ENCODE measurements at places on chromosomes 1 and 21.

GRCh38 chr1:166603296-166603695 is 236.0 kb upstream of the POGK start:
- no peak for DNase-seq
- no peak overlapping the region for H3K4me3 ChIP-seq
- no peaks in the 10 kb centered on the region for H3K4me1 ChIP-seq
- no peak overlapping the region for H3K27ac ChIP-seq

GRCh38 chr1:56570924-56571372 is 8.4 kb downstream of the PLPP3 start:
- H3K27me3 ChIP-seq: no peaks in the 10 kb centered on the region
- peaks cover 40% of the 10 kb centered on the region for H3K4me1 ChIP-seq
- H3K27ac ChIP-seq: no peak overlapping the region
- H3K4me3 ChIP-seq: no peak overlapping the region
- DNase-seq: no peak
- H3K36me3 ChIP-seq: no peaks in the 10 kb centered on the region

- no peak overlapping the region for H3K27ac ChIP-seq
- H3K36me3 ChIP-seq: no peaks in the 10 kb centered on the region
- no peak for DNase-seq
- no peaks in the 10 kb centered on the region for H3K27me3 ChIP-seq
- H3K4me1 ChIP-seq: no peaks in the 10 kb centered on the region
- H3K4me3 ChIP-seq: no peak overlapping the region
Observed at GRCh38 chr1:232705815-232706575, 76.1 kb upstream of the SIPA1L2 start.

GRCh38 chr21:38880577-38880966 is 74.8 kb downstream of the ETS2 start:
- peaks cover 8% of the 10 kb centered on the region for H3K36me3 ChIP-seq
- no peak overlapping the region for H3K4me3 ChIP-seq
- H3K4me1 ChIP-seq: no peaks in the 10 kb centered on the region
- no peak for DNase-seq
- H3K27ac ChIP-seq: no peak overlapping the region

- peak; percentile 75 for DNase-seq
- H3K36me3 ChIP-seq: no peaks in the 10 kb centered on the region
- H3K27ac ChIP-seq: no peak overlapping the region
- peaks cover 92% of the 10 kb centered on the region for H3K27me3 ChIP-seq
- H3K4me3 ChIP-seq: peak overlapping the region; percentile 8
- peaks cover 9% of the 10 kb centered on the region for H3K4me1 ChIP-seq
Observed at GRCh38 chr1:110067893-110068645, 2.4 kb downstream of the ALX3 start.

GRCh38 chr1:176542352-176542751 is 79.4 kb downstream of the PAPPA2 start:
- H3K4me1 ChIP-seq: no peaks in the 10 kb centered on the region
- no peak overlapping the region for H3K27ac ChIP-seq
- no peak overlapping the region for H3K4me3 ChIP-seq

- DNase-seq: no peak
- H3K27ac ChIP-seq: no peak overlapping the region
- no peak overlapping the region for H3K4me3 ChIP-seq
- peaks cover 8% of the 10 kb centered on the region for H3K4me1 ChIP-seq
- H3K27me3 ChIP-seq: no peaks in the 10 kb centered on the region
- H3K36me3 ChIP-seq: no peaks in the 10 kb centered on the region
Observed at GRCh38 chr21:45110873-45111624, 36.7 kb downstream of the ADARB1 start.

DNA sequence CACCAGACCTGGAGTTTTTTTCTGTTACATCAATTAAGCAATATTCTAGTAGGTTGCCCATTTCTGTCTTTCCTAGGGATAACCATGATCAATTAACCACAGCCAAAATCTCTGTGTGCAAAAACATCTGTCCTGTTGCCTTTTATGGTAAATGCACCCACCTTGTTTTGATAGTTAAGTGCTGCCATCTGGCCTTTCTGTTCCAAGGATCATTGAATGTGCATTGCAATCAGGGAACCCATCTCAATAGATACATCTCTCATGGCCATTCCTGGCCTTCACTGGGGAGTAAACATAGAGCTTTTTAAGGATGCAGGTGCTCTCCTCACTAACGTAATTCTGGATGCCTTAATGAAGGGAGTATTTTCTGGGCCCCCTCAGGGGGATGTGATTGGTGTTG is 111.8 kb upstream of the KIAA1614 start:
- H3K36me3 ChIP-seq: no peaks in the 10 kb centered on the region
- H3K27ac ChIP-seq: no peak overlapping the region
- H3K27me3 ChIP-seq: no peaks in the 10 kb centered on the region
- DNase-seq: no peak
- H3K4me3 ChIP-seq: no peak overlapping the region

- DNase-seq: no peak
- no peaks in the 10 kb centered on the region for H3K4me1 ChIP-seq
- no peak overlapping the region for H3K4me3 ChIP-seq
- H3K27me3 ChIP-seq: no peaks in the 10 kb centered on the region
Observed at GRCh38 chr1:89779151-89779940, 41.5 kb upstream of the LRRC8D start.

DNA sequence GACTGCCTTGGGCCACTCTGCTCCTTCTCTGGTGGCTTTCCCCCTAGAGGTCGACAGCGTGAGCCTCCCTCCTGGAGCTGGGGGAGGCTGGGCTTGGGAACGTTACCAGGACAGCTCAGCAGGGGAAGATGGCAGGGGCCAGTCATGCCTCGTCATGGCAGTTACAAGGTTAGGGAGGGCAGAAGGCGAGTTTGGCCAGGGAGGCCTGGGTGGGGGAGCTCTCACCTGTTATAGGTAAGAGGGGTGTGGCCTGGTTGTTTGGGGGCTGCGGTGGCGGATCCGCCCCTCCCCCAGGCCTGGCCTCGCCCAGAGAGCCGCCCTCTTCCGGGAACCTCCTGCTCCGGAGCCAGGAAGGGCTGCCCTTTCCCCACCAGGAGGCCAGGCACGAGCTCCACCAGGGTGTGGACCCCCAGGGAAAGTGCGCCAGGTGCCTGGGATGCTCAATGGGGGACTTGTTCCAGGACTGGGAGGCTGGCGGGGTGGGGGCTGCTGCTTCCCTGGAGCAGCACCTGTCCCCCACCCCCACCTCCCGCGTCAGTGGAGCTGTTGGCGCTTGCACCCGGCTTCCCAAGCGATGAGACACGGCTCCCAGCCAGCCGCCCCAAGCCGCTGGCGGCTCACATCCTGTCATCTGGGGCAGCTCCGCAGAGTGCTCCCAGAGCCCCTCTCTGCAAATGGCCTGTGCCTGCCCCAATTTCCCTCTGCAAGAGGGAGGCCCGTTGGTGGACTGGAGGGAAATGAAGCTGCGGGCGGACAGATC is 23.6 kb upstream of the PKP1 start:
- DNase-seq: peak; percentile 27
- peaks cover 4% of the 10 kb centered on the region for H3K4me1 ChIP-seq
- H3K4me3 ChIP-seq: peak overlapping the region; percentile 39
- H3K27me3 ChIP-seq: peaks cover 22% of the 10 kb centered on the region

GRCh38 chr1:84869720-84870119 is 23.3 kb downstream of the LPAR3 start:
- H3K4me3 ChIP-seq: no peak overlapping the region
- no peaks in the 10 kb centered on the region for H3K36me3 ChIP-seq
- no peaks in the 10 kb centered on the region for H3K27me3 ChIP-seq
- DNase-seq: no peak
- no peak overlapping the region for H3K27ac ChIP-seq

- no peak overlapping the region for H3K4me3 ChIP-seq
- H3K27ac ChIP-seq: no peak overlapping the region
- H3K36me3 ChIP-seq: no peaks in the 10 kb centered on the region
- no peak for DNase-seq
- H3K27me3 ChIP-seq: no peaks in the 10 kb centered on the region
Observed at GRCh38 chr1:10497109-10497508, 22.4 kb downstream of the PEX14 start.

- H3K27me3 ChIP-seq: no peaks in the 10 kb centered on the region
- no peak overlapping the region for H3K27ac ChIP-seq
- no peak overlapping the region for H3K4me3 ChIP-seq
Observed at GRCh38 chr21:14356746-14357145, 26.2 kb downstream of the HSPA13 start.

DNA sequence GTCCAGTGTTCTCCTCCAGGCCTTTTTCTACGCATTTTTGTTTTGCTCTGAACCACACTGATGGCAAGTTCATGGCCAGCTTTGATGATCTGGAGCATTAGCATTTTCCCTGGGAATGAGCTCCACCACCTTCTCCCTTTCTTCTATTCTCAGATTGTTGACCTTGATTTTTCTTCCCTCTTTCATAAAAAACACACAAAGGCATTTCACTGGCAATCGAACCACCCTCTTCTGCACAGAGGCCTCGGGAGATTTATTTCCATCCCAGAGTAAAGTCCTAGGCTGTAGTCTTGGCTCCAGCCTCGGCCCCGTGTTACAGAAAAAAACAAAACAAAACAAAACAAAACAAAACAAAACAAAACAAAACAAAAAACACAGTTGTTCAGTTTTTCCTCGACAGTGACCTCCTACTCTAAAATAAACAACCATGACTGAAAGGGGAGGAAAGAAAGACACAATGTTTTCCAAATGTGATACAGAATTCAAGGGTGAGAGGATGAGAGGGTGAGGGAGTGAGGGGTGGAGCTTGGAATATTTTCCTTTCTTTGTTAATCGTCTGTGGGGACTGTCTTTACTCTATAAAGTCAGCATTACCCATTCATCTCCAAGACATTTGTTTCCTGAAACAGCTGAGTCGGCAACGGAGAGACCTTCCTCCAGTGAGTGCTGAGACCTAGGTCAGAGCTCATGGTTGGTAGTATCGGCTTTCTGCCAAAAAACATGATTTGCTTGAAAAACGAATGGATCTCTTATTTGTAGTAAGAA is 29.8 kb upstream of the RNF186 start:
- no peaks in the 10 kb centered on the region for H3K27me3 ChIP-seq
- no peak overlapping the region for H3K27ac ChIP-seq
- no peak overlapping the region for H3K4me3 ChIP-seq
- H3K4me1 ChIP-seq: no peaks in the 10 kb centered on the region
- no peaks in the 10 kb centered on the region for H3K36me3 ChIP-seq

GRCh38 chr1:152869808-152870419 is 8.2 kb upstream of the SMCP start:
- H3K36me3 ChIP-seq: no peaks in the 10 kb centered on the region
- H3K4me3 ChIP-seq: no peak overlapping the region
- no peaks in the 10 kb centered on the region for H3K4me1 ChIP-seq
- no peaks in the 10 kb centered on the region for H3K27me3 ChIP-seq
- no peak overlapping the region for H3K27ac ChIP-seq

DNA sequence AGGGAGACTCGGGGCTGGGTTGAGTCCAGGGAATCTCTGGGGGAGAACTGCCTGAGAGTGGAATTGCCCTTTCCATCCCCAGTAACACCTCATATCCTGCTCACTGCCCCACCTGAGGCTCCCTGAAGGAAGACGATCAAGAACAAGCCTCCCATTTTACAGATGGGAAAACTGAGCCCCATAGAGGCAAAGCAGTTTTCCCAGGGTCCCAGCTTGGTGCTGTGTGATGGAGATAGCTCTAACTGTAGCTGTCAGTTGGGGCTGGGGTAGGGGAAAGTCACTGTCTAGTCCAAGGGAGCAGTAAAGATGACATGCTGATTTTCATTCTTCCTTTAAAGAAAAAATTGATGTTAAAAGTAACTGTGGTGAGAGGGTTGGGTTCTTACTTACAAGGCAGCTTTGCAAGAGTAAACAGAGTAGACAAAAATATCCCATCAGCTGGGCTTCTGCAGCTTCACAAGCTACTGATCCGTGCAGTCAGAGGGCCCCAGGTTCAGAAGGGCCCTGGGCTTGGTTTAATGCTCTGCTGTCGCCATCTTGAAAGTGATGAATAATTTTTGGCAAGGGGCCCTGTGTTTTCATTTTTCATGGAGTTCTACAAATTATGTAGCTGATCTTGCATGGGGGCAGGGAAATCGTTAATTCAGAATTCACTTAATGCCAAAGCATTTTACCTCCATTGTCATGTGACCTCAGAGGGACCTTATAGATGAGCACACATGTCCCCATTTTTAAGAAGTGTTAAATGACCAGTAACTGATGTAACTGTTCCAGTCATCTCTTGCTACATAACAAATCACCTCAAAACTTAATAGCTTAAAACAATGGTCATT is 17.6 kb upstream of the TNFRSF1B start:
- H3K4me1 ChIP-seq: peaks cover 6% of the 10 kb centered on the region
- DNase-seq: no peak
- no peak overlapping the region for H3K4me3 ChIP-seq
- no peak overlapping the region for H3K27ac ChIP-seq

DNA sequence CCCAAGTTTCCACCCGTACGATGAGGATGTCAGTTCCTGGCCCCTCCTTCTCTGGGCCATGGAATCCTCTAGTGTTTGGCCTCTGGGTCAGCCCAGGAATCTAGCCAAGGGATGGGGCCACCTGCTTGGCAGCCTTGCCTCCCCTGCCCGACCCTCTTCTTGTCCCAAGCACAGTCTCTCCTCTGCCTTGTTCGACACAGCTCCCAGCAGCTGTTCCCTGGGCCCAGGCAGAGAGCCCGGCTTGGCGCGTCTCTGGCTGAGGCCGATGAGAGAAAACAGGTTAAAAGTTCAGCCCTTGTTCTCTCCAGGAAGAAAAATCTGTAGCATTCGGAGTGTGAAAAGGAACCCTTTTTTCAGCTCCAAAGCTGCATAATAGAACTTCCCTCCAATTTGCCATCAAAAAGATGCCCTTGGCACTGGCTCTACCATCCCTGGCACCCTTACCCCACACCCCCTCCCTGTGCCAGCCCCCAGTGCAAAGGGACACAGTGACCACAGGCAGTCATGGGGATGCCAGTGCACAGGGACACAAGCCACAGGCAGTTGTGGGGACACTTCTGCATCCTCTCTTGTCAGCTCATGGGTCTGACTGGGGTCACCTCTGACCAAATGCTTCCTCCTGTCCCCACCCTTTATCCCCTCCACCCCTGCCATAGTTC is 68.4 kb downstream of the EPHB2 start:
- no peak overlapping the region for H3K27ac ChIP-seq
- peak; percentile 48 for DNase-seq
- no peak overlapping the region for H3K4me3 ChIP-seq
- no peaks in the 10 kb centered on the region for H3K36me3 ChIP-seq
- H3K27me3 ChIP-seq: no peaks in the 10 kb centered on the region

DNA sequence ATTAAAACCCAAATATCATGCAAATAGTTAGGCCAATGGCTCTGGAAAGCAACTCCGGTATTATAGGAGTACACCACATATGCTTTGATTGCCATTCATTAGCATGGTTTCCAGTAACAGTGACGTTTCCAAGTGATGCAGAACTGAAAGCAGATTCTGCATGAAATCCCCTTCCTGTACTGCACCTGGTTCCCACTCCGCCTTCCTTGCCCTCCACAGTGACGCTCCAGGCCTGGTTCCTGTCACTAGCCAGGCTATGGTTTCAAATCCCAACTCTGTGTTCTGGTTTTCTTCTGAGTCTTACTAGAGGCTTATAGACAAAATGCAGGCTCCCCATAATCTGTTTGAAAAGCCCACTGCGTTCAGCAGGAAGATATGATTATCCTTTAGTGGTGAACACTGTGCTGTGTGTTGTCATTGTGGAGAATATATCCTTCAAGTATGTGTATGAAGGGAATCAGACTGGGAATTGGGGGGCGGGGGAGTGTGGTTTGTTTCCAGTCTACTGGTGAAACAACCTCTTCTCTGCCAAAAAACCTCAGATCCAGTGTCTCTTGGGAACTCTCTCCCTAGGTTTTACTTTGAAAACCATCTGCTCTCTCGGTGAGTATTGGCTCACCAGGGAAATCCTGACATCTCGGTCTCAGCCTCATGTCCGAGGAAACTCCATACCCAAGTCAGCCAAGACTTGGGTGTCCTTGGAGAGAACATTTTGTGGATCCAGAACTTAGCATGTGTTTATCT is 78.7 kb downstream of the TYW3 start:
- H3K4me3 ChIP-seq: no peak overlapping the region
- no peaks in the 10 kb centered on the region for H3K4me1 ChIP-seq
- no peaks in the 10 kb centered on the region for H3K36me3 ChIP-seq
